IPS-NIHi11 (cell line): ENCODE measurements at places on chromosomes 11 and 22.

- DNase-seq: no peak
These were observed 6.2 kb upstream of the APLP2 start for GRCh38 chr11:130063451-130063850.

DNA sequence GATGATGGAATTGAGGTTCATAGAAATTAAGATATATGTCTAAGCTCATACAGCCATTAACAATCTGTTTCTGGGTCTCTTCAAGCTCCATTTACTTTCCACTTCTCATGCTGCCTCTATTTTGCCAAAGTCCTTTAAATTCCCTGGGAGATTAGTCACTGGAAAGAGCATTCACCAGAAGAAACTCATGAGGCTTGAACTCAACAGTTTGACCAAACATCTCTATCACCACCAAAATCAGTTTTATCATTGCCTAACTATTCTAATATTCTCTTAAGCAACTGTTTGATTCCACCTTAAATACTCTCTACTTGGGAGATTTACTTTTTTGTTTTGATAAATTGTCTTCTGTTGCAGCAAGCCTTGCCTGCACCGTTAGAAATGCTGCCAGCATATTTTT is 881.3 kb downstream of the KCNA4 start:
- DNase-seq: no peak

DNA sequence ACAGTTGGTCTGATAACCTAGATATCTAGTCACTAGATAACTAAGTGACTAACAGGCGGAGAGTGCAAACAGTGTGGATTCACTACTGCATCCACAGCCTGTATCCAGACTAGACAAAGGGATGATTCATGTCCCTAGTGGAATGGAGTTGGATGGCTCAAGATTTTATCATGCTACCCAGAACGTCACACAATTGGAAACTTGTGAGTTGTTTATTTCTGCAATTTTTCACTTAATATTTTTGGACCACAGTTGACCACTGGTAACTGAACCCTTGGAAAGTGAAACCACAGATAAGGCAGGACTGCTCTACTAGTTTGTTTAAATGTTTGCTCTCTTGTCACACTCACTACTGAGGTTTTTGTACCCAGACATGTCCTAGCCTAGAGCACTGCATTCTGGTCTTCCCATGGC is 76.0 kb downstream of the UBASH3B start:
- no peak for DNase-seq

DNA sequence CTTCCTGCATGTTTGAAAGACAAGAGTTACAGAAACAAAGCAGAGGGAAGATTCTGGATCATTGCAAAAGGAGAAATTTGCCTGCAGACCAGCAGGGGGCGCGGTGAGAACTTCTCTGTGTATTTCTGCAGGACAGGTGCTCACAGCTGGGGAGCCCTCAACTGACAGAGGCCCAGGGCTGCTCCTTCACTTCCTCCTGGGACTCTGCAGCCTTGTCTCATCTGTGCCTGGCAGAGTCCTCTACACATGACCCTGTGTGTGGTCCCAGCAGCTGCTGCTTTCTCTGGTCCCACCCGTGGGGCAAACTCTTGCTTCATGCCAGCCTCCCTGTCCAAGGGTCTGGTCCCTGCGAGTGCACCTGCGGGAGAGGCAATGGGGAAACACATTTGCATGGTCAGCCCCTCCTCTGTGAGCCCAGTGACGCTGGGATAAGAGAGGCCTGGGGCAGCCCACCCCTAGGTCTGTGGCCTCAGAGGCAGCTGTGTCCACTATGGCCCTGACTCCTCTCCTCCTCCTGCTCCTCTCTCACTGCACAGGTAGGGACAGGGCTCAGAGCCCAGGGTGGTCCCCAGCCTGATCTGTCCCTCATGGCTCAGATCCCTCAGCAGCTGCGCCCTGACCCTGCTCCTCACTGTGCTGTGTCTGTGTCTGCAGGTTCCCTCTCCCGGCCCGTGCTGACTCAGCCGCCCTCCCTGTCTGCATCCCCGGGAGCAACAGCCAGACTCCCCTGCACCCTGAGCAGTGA is 43.2 kb upstream of the VPREB1 start:
- DNase-seq: peak; percentile 51

DNA sequence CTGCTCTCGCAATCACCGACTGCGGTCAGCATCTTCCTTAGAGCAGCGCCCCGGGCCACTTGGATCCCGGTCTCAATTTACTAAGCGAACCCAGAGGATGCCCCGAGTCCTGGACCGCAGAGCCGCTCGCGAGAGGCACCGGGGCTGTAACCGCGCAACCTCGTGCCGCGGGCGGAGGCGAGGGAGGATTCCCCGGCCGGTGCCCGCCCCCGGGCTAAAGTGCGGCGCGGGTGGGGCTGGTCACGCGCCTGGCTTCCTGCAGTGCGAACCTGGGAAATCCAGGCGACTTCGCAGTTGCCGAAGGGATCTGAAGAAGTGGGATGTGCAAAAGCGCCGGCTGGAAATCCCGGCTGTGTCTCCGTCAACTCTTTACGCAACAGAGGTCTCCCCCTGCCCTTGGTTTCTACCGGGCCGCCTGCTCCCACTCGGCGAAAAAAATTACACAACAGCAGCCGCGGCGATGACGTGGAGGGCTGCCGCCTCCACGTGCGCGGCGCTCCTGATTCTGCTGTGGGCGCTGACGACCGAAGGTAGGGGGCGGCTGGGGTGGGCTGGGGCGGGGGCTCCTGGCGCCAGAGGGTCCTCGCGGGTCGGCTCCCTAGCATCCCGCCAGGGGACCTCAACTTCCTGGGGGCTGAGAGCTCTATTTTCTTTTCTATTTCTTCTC is at the start of gene NCR3LG1:
Gene NCR3LG1 (plus strand): TSS at position 291 of the 667 bp plus-strand sequence. CDS start 170 bp downstream, at position 461.
- peak; percentile 57 for DNase-seq

- DNase-seq: no peak
These were observed 13.0 kb downstream of the DNAJB13 start for GRCh38 chr11:73963861-73964260.
